Fibroblast of skin of left quadriceps (primary cell): ENCODE measurements at places on chromosomes 2 and 18.
A peak's percentile ranks its signal among the peaks of the same experiment; 100 is the strongest.

GRCh38 chr18:80157708-80158343 lies 48.8 kb downstream of the ADNP2 start:
- peak; percentile 30 for DNase-seq

DNA sequence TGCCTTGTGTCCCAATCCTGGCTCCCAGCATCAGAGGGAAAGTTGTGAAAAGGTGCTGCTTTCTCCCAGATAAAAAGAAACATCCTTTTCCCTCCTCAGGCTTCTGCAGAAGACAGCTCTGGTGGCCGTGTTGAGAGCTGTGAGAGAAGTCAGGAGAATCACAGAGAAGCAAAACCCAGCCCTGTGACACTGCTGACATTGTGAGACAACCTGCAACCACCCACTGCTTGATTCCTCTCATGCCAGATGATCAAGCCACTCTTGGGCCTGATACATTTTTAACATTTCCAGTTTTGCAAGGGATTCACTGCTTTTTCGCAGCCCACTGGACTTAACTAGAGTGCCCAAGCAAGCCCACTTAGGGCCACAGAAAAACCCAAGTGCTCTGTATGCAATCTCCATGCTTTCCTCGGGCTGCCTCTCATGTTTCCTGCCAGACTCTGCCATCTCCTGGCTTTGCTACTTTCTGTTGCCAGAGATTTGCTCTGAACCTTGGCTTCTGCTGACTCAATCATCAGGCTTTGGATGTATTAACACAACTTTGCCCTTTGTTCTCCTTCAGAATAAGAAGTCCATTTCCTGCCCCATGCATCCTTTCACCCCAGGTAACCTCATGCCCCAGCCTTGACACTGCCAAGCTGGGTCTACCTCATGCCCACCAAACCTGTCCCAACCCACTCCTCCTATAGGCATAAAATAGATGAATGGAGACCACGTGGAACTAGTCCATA lies 24.9 kb upstream of the TTR start:
- DNase-seq = no peak

GRCh38 chr18:76373297-76373696 lies 121.7 kb downstream of the ZNF516 start:
- DNase-seq = no peak

GRCh38 chr2:200405599-200406298 lies 99.3 kb downstream of the SPATS2L start:
- DNase-seq = peak; percentile 66

DNA sequence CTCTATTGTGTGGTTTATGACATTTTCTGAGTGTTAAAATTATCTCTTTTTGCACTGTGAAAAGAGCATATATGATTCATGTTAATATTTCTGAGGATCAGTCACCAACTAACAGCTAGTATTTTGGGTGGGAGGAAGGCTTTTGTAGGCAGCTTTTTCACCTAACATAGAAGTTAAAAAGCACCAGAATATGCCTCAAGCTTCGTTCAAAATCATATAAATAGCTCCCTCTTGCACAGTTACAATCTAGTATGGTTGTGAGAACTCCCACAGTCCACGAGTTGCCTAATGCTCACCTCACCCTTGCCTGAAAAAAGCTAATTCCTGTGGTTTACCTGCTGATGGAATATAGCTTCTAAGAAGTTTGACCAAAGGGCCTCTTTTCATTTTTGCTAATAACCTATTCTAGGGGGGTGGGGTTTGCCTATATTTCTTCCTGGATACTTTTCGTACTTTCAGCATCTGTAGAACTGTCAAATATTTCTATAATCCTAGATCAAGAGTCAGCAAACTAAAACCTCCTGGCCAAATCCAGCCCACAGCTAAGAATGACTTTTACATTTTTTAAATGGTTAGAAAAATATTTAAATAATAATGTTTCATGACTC lies 167.1 kb upstream of the FOSL2 start:
- DNase-seq = peak; percentile 39

- no peak for DNase-seq
Observed at GRCh38 chr2:105777031-105777482, 32.3 kb downstream of the NCK2 start.

DNA sequence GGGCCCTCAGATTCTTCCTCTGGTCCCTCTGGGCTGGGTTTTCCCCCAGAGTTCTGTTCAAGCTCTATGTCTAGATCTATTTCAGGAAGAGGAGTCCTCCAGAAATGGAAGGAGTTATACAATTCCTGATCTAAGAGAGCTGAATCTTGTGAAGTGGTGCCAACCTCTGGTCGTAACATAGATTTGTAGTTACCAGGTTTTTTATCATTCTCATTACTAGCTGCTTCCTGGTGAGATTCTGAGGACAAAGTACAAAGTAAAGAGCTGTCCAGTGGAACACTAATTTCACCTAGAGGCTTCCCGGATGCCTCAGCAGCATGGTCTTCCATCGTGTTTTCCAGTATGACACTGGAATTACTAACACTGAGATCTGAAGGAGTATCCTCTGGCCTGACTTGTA lies 44.1 kb downstream of the PPP4R1 start:
- no peak for DNase-seq

GRCh38 chr2:43312755-43313641 lies 86.6 kb upstream of the ZFP36L2 start:
- DNase-seq = no peak

DNA sequence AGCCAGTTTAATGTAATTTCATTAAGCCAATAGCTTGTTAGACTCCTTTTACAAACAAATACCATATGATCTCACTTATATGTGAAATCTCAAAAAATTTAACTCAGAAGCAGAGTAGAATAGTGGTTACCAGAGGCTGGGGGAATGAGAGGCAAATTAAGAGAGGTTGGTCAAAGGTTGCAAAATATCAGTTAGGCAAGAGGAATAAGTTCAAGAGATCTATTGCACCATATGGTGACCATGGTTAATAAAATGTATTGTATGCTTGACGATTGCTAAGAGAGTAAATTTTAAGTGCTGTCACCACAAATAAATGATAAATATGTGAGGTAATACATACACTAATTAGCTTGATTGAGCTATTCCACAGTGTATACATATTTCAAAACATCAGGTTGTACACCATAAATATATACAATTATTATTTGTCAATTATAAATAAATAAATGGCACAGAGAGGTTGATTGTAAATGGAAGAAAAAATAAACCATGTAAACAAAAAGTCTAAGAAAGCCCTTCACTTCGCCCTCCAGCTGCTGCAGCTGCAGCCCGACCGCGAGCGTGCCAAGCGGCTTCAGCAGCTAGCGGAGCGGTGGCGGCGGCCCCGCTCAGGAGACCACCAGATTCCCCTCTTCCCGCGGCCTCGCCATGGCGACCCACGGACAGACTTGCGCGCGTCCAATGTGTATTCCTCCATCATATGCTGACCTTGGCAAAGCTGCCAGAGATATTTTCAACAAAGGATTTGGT lies 23.0 kb upstream of the ACTR2 start:
- no peak for DNase-seq

DNA sequence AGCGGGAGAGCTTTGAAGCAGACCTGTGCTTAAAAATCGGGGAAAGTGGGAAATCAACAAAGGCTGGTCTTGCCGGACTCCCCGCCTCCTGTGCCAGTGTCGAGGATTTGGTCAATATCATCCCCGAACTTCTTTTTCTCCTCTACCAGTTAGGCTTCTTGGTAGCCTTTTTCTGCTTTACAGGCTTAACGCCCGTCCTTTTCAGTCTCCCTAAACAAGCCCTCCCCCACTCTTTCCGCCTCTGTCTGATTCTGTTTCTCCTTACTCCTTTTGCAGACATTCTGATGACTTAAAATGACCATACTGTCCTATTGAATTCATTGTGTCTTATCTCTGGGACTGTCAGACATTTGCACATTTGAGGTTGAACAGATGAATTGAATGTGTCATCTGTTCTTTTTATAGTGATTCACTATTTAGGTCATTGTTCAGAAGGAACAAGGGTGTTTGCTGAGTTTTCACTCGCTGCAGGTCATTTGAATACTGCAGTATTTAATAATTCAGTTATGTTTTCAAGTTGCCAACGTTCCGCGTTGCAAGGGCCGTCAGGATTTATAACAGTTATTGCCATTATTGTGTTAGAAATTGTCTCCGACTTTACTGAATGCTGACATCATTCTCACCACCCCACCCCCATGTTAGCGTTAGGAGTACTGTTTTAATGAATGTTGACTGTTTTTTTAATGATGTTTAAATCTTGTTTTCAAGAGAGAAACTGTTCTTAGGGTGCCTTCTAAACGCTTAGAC lies 1.1 kb downstream of the ITGAV start:
- no peak for DNase-seq

DNA sequence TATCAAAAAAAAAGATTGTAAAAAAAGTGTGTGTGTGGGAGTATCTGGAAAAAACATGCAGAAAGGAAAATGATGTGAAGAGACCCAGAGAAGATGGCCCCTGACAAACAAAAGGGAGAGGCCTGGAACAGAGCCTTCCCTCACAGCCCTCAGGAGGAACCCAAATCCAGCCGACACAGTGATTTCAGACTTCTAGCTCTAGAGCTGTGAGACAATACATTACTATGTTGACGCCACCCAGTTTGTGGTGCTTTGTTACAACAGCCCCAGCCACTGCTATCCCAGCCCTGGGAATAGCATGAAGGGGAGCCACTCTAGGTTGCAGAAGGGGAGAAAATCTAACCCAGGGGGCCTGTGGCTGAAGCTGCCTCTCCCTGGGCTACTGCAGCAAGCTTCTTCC lies 59.0 kb upstream of the ZBTB7C start:
- DNase-seq = no peak

- DNase-seq = no peak
Observed at GRCh38 chr2:185857691-185858090, 119.1 kb downstream of the FSIP2 start.

DNA sequence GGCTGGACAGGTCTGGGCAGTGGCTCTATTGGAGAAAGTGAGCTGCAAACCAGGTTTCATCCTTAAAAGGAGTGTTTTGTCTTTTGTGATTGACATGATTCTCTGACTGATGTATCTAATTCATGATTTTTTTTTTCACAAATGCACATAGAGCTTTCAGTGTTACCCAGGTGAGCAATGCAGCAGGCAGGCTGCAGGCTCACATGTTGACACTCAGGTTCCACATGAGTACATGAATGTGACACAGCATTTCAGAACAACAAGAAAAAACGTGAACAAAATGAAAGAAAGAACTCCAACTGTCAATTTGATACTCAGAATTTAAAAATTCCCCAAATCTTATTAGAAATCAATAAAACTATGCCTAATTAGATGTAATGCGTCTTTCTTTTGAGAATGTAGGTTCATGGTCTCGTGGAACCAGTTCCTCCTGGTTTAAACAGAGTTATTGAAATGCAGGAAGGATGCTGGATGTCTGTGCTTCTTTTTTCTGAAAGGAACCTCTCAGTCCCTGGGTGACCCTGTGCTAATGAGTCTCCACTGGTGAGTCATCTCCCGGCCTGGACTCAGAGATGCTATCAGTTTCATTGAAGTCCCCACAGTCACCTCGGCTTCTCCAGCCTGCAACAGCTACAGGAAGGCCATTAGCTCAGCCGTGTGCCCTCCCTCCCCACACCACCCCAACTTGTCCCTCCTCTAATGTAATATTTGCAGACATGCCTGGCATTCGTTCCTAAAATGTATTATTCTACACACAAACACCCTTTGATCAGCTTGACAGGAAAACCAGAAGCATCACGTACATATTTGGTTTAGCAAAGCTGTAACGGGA lies 430.4 kb downstream of the LPIN1 start:
- no peak for DNase-seq

GRCh38 chr2:236583621-236584203 lies 14.1 kb downstream of the ACKR3 start:
- DNase-seq = no peak

DNA sequence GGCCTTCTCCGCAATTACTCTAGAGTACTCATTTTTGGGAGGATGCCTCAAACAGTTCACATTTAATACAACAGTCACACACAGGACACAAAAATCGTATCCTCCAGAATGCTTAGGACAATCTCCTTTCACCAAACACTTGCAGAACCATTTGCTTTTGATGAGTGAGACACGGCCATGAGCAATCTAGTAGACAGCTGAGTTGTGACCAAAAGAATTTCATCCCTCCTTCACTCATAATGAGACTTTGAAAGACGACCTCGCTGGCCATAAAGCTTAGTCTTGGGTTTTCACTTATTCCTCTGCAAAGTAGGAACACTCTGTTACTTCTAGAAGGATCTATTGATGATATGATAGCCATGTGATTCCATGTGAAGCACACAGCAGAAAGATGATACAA lies 87.5 kb upstream of the SLC35G4 start:
- DNase-seq = no peak

DNA sequence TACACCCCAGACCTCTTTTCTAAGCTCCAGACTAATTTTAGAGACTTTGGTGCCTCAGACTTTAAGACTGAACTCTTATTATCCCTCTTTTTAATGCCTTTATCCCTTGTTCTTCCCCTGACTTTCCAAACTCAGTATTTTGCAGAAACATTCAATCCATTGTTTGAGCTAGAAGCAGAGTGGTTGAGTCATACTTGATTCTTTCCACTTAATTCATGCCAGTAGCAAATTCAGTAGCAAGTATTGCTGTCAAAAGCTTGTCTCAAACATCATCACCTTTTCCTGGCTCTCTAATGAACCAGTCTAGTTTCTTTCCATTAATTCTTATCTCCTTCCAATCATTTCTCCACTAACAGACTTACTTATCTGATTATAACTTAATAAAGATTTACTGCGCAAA lies 699.7 kb upstream of the ZNF804A start:
- no peak for DNase-seq

DNA sequence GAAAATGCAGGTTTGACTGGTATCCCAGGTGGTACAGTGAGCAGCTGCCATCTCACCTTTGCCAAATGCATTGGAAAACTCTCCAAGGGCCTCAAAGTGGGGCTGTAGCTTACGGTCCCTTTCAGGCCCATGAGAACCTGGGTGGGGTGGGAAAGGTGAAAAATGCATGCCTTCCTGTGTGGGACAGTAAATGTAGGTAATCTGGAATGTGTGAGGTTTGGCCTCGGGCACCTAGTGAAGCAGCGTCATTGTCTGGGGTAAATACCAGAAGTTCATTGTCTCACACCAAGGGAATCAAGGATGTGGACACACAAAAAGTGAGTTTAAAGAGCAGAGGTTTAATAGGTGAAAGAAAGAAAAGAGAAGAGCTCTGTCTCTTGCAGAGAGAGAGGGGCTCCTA lies 36.6 kb downstream of the TIMM21 start:
- no peak for DNase-seq

DNA sequence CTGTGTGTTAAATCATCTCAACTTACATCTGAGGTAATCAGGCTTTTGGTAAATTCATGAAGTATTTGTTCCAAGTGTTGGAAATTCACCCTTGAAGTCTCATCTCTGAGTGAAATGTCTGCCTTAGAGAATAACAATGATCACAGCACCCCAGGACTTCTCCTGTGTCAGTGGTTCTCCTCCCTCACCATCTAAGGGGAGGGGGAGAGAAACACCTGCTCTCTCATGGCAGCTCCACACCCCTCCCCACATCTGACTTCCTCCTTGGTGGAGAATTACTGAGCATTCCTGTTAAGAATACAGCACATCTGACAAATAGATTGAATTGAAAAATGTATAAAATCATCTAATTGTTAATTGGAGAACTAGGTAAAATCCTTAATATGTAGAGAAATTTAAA lies 532.1 kb downstream of the RNF144A start:
- no peak for DNase-seq

GRCh38 chr2:61363580-61363979 lies 107.3 kb downstream of the USP34 start:
- no peak for DNase-seq
